ENCODE measurements at places on chromosomes 16 and 17. TPM values are rescaled to one million over a fixed set of nuclear protein-coding genes. Genes with fewer than 3 reads are reported as not detected.

- no peak for DNase-seq
These were observed 2.7 kb downstream of the WDR45B start for GRCh38 chr17:82645516-82645915.

DNA sequence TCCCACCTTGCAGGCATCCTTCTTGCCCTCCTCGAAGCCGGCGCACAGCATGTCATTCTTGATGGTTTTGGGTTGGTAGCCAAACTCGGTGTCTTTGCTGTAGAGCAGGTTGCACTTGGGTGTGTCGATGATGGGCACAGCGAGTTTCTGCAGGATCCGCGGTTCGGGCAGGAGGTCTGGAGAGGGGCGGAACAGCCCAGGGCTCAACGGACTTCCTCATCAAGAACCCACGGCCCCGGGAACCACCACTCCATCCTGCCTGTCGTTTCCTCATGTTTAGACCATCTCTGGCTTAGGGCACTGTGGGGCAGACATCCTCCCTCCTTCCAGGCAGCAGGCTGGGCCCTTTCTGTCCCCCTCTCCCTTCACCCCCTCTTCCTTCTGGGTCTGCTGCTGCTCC is 6.5 kb downstream of the PRSS27 start:
- no peak for DNase-seq

DNA sequence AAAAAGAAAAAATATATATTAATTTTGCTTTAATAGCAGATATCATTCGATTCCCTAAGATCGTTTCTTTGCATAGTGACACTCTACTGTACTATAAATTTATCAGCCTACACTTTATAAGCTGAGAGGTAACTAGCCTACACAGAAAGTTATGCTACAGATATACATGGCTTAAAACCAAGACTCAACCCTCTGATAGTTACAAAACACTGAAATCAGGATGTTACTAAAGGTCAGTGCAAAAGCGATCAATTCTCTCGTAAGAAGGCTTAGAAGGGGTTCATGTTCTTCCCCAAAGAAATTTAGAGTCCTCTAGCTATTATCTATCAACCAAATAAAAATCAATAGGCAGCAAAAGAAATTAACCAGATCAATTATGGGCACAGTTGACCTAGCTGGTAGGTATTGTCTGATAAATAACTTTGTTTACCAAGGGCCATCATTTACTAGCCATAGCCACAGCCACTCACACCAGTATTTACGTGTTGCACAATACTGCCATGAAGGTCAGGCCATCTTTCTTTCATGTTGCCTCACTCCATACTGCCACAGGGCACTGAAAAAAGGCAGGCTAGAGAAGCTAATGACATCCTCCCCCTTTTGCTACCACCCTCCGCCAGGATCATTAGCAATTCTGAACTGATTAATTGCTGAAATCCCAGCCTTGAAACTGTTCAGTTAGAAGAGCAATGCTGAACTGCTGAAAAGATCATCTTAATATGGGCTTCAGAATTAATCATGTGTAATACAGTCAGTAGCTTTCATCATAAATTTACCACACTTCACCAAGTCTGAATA is 43.7 kb downstream of the RND2 start:
- no peak for DNase-seq

DNA sequence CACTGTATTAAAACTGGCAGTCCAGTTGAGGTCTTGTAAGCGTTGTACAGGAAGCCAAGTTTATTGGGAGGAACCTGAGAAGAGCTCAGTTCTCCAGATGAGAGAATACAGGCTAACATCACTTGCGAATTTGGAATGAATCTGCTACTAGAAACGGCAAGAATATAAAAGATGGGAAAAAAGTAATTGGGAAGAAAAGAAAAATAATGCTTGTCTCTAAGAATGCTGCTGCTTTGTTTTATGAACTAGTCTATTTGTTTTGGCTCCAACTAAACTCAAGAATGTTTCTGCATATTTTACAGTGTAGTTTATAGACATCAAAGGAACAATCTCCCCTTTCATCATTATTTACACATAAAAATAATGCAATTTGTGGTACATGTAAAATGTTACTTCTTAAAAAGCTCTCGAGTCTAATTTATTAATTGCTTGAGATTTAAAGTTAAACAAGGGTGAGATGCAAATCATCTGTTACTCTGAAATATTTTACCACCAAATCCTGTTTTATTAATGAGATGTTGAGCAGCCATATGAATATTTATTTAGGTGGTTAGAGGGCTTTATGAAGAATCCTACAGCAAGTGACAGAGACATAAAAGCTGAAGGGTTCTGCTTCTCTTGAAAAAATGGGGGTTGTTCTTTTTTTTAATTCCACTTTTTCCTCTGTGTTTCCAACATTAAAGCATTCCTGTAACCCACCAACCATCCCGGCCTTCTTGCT is 162.1 kb upstream of the AXIN2 start:
- DNase-seq, result no peak

- no peak for DNase-seq
These were observed 313.2 kb upstream of the KCNJ16 start for GRCh38 chr17:69761767-69762321.

DNA sequence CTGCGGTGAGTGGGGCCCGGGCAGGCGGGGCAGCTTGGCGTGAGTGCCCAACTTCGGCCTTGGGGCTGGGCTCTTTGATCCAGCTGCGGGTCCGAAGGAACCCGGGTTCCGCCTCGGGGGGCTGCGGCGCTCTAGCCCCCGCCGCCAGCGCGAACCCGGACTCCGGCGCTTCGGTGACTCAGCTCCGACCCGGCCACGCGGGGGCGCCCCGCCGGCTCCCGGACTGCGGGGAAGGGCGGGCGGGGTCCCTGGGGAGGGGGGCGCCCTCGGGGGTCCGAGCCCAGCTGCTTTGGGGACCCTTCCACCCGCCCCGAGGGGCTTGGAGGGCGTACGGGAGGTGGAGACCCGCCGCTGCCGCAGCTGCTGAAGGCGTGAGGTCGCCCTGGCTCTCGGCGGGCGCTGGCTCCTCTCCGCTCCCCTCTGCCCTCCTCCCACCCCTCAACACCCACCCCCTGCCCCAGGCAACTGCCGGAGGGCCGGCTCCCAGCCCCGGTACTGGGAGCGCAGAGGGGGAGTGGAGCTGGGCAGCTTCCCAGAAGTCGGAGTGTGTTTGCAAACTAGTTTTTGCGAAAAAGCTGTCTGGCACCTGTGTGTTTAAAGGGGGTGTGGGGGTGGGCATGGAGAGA is 516 bp downstream of the CPNE2 start:
- DNase-seq, result peak; percentile 32

GRCh38 chr16:84544031-84544773 is 39.7 kb upstream of the MEAK7 start:
- peak; percentile 31 for DNase-seq

DNA sequence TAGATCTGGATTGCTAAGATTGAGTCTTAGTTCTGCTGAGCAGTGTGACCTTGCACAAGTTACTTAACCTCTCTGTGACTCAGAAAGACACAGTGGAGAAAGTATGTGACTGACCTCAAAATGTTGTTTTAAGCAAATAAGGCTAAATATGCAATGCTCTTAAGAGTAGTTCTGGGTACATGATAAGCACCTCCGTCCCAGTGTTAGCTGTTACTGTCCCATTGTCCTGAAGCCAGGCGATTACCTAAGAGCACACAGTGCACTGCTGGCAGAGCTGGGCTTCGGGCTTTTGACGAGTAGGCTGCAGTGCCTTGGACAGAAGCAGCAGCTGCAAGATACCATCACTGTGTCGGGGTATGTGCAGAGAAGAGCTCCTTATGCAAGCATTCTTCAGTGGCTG is 32.7 kb upstream of the FOXF1 start:
- DNase-seq, result no peak

DNA sequence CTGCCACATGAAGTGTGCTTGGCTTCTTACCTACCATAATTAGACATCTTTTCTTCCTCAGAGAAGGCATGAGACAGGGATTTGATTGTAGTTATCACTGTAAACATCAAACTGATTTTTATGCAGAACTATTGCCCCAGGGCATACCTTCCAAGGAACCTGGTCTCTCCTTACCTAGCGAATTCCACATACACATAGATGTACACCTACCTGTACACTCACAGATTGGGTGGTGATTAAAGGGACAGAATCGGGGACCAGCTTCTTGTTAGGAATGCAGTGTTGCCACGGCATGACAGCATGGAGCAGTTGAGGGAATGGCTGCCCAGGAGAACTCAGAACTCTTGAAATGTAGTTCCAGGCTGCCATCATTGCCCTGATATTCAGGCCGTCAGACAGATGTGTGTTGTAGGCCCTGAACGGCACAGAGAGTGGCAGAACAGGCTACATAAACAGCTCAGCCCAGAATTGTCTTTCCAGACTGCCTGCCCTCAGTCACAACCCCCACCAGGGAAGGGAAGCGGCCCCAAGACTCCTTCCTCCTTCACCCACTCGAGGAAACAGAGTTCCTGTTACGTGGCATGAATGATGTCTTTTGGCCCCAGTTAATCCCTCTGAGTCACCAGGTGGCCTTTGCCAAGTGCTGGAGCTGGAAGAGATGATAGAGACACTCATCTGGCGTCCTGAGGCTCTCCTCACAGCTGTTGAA is 17.8 kb upstream of the NAGLU start:
- no peak for DNase-seq

- DNase-seq, result no peak
These were observed 111.5 kb downstream of the RMI2 start for GRCh38 chr16:11456741-11457140.

- DNase-seq, result no peak
These were observed 11.7 kb upstream of the TCF25 start for GRCh38 chr16:89861648-89862047.

DNA sequence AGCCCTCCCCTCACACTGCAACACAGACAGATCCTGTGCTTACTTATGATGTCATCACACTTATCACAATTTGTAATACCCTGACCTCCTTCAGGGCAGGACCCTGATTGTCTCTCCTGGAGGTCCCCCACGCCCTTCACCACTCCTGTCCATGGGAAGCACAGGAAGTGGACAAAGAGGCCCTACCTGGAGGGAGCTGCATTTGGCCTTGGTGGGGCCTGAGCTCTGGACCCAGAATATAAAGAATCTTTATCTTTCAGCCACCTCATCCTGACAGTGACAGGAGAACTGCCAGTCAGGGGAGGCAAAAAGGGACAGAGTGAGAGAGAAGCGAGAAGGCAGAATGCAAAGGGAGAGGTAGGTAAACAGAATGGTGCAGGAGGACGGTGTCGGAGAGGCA is 303.4 kb upstream of the N4BP1 start:
- no peak for DNase-seq

GRCh38 chr16:86771506-86772460 is 193.4 kb downstream of the FOXL1 start:
- DNase-seq, result no peak

GRCh38 chr17:67531291-67531690 is 154.2 kb downstream of the PITPNC1 start:
- DNase-seq, result no peak

- no peak for DNase-seq
These were observed 122.6 kb upstream of the RPL38 start for GRCh38 chr17:74080656-74081582.

DNA sequence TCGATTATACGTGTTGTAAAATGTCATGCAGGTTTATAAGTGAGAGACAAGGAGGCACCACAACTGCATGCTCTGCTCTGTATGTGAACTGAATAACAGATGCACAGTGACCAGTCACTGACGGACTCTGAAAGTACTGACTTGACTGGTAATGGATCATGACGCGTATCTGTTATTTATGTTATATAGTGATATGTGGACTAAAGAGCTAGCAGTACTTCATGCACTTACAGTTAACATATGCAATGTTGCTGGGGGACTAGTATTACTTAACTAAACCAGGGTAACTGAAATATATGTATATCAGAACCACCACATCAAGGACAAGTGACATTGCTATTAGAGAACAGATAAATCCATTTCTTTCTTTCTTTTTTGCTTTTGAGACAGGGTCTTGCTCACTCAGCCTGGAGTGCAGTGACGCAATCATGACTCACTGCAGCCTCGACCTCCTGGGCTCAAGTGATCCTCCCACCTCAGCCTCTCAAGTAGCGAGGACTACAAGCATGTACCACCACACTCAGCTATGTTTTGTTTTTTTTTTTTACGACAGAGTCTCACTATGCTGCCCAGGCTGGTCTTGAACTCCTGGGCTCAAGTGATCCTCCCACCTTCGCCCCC is 17.2 kb downstream of the COIL start:
- DNase-seq, result no peak

DNA sequence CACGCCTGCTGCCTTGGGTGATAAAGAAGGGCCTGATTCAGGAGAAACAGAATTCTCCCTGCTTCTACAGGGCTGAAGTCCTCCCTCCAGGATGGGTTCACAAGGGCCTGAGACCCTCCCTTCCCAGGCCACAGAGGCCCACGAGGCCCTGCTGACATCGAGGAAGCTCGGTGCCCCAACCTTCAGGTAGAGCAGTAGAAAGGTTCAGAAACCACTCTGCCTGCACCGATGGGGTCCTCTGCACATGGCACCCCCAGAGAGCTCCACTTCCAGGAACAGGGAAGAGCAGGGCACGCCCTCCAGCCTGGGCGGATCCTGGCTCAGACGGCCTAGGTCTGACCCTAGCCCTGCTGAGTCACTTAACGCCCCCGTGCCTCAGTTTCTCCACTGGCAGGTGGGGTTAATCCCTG is 773 bp downstream of the CENPX start:
- no peak for DNase-seq

The CDH15 gene
- not detected for total RNA-seq

The SLFN14 gene
- total RNA-seq, result not detected

The OR1F1 gene
- total RNA-seq, result not detected

The KCNJ18 gene
- total RNA-seq, result not detected

The CLEC10A gene
- 0.93 TPM for total RNA-seq

The KRTAP2-2 gene
- not detected for total RNA-seq

The KRT15 gene
- total RNA-seq, result not detected

The CBX8 gene
- total RNA-seq, result 2.0 TPM

The PPP1R27 gene
- not detected for total RNA-seq

The CCL8 gene
- not detected for total RNA-seq

The EFCAB13 gene
- total RNA-seq, result 51.1 TPM

The GGA3 gene
- 107 TPM for total RNA-seq

The HES7 gene
- not detected for total RNA-seq
